ENCODE measurements at places on chromosomes 1 and 21.

DNA sequence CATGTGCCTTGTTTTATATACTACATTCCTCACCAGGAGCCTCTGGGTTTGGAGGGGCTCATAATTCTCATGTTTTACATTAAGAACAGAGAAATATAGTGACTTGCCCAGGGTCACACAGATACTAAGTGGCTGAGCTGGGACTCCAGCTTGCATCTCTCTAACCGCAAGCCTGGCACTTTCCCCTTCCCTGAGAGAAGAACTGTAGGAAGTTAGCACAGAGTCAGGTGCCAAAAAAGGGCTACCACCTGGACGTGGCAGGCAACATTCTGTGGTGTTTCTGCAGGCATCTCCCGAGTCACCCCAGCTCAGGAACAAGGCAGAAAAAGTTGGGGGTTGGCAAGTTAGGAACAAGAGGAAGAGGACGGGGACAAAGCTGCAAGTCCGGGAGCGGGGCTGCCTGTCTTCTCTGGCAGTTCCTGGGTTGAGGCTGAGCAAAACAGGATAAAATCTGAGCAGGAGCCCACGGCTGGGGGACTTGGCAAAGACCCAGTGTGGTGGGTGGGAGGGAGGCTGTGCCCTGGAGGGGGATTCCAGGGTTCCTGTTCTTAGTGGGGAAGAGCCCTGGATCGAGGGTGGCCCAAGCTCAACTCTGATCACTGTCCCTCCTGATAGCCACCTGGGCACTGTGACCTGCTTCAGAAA is 9.8 kb downstream of the PLA2G5 start:
- no peak for DNase-seq

GRCh38 chr1:184039126-184039525 is 1.6 kb upstream of the COLGALT2 start:
- no peak for DNase-seq

DNA sequence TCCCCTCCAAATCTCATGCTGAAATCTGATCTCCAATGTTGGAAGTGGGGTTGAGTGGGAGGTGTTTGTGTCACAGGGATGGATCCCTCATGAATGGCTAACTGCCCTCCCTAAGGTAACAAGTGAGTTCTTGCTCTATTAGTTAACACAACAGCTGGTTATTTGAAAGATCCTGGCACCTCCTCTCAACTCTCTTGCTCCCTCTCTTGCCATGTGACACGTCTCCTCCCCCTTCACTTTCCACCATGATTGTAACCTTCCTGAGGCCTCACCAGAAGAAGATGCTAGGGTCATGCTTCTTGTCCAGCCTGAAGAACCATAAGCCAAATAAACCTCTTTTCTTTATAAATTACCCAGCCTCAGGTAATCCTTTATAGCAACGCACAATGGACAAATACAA is 28.5 kb downstream of the DENND2C start:
- DNase-seq, result no peak

GRCh38 chr1:215360758-215361157 is 206.3 kb upstream of the KCTD3 start:
- DNase-seq, result no peak

- peak; percentile 79 for DNase-seq
These were observed 24.8 kb downstream of the TNFRSF8 start for GRCh38 chr1:12087797-12088314.

- no peak for DNase-seq
These were observed 540.4 kb downstream of the KIF26B start for GRCh38 chr1:245695211-245695610.

GRCh38 chr1:95562230-95562629 is 328.2 kb downstream of the RWDD3 start:
- DNase-seq, result no peak

DNA sequence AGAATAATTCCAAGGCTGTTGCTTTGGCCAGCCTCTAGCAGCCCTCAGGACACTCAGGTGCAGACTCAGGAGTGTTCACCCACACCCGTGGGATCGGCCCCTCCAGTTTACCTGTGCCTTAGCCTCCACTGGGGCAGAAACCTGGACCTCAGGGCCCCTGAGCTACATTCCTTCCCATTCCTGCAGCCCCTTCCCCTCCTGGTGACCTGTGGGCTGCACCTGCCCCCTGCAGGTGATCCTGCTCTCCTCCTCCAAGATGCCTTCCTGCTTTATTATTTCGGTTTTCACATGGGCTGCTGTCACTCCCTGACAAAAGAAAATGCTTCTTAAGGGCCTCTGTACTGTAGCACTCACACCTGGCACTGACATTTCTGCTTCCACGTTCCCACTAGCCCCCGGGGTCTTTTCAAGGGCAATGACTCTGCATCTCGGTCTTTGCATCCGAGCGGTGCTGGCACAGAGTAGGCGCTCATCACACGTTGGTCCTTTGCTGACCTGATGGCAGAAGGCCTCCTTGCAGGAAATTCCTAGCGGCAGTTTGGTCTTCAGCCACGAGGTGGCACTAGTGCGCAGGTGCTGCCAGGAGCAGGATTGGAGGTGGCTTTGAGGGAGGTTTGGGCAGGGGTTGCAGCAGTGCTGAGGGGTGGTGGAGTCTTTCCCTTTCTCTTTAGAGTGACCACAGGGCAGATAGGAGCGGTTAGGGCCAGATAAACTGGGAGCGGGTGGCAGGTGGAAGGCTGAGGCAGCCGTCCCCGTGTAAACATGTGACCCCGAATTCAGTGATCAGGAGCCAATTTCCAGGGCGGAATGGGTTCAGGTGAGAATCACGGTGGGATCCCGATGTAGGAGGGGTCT is 25.3 kb upstream of the ETV3 start:
- DNase-seq, result peak; percentile 85

DNA sequence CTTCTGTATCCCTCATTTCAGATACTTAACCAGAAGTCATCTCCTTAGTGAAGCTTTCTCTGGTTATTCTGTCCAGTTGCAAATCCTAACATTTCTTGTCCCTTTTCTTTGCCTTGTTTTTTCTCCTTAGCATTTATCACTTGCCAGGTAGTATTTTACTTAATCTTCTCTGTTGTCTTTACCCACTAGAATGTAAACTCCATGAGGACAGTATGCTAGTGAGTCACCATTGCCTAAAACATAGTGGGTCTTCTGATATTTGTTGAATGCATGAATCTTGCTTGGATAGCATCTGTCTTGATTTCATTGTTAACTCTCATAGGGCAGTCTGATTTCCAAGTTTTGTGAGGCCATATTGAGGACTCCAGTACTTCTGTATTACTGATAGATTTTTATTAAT is 9.6 kb downstream of the CAPZA1 start:
- no peak for DNase-seq

DNA sequence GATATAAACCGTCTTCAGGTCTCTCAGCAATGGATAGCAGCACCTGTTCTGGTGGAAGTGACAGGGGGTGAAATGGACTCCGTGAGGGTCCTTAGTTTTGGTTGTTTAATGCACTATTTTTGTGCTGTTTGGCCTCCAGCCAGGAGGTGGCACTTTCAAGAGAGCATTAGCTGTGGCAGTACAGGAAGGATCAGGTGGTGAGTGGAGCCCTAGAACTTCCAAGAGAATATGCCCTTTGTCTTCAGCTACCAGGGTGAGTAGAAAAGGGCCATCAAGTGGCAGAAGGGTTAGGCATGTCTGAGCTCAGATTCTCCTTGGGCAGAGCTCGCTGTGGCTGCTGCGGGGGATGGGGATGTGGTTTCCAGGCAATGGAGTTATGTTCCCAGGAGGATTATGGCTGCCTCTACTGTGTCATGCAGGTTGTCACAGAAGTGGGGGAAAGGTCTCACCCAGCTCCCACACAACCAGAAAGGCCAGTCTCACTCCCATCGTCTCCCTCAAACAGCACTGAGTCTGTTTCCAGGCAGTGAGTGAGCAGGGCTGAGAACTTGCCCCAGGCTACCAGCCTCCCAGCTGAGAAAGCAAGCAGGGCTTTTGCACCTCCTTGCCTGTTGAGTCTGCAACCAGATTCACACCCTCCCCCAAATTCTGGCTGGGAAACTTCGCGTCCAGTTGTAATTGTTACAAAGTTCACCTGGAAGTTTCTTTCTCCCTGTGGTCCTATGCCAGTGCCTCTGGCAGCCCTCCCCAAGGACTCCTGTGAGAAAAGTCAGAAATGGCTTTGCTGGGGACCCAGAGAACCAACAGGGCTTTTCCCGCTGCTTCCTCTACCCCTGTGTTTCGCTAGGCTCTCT is 39.1 kb upstream of the TTLL7 start:
- no peak for DNase-seq

DNA sequence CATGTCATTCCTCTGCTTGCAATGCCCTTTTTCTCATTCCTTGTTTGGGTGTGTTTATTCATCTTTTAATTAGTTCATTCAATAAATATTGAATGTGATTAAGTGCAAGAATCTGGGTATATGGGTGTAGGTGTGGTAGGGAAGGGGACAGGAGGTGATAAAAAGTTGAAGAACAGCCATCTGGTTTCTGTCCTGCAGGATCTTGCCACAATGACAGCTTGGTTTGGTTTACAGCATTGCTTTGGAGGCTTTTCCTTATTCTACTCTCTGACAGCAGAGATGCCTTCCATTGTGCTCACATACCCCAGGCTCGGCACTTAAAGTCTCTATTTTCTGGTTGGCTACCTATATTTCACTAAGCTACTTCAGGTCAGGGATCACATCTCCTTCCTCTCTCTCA is 3.0 kb upstream of the REG4 start:
- DNase-seq, result no peak

- no peak for DNase-seq
These were observed 143.9 kb downstream of the SIPA1L2 start for GRCh38 chr1:232486006-232486405.

GRCh38 chr1:106456832-106457231 is 599.6 kb upstream of the PRMT6 start:
- no peak for DNase-seq

- DNase-seq, result no peak
These were observed 40.3 kb downstream of the CFHR5 start for GRCh38 chr1:197017558-197018146.

- no peak for DNase-seq
These were observed 75.9 kb upstream of the GREM2 start for GRCh38 chr1:240687820-240688219.

DNA sequence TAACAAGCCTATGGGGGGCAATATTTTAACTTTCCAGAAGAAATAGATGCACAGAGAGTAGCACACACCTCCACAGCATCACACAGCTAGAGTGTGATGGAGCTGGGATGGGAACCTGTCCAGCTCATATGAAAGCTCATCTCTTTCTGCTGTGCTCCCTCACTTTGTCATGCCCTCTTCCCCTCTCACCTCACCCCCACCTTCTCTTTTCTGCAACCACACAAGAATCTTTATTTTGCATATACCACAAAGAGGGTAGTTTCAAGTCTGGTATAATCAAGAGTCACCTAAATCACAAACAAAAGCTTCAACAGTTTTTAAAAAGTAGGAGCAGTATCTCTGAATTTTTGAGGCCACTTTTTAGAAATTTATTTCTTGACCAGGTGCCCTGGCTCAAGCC is 22.6 kb downstream of the FOXD2 start:
- DNase-seq, result no peak

DNA sequence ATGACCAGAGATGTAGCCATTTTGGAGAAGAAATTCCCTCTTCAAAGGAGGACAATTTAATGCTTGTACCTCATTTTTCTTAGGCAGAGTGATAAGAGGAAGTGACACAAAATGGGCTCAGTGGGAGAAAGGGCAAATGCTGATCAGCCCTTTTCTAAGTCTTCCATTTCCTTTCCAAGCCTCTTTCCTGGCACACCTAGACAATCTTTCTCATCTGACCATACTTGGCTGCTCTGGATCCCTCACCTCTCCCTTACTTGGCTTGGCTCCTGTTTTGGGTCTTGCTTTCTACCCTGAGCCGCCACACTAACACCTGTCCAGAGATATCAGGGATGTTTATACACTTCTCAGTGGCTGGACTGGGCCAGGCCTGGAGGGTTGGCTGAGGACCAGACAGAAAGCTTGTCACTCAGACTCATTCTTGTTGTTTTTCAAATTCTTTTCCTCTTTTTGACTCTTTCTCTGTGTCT is 13.1 kb downstream of the TXNIP start:
- DNase-seq, result no peak

DNA sequence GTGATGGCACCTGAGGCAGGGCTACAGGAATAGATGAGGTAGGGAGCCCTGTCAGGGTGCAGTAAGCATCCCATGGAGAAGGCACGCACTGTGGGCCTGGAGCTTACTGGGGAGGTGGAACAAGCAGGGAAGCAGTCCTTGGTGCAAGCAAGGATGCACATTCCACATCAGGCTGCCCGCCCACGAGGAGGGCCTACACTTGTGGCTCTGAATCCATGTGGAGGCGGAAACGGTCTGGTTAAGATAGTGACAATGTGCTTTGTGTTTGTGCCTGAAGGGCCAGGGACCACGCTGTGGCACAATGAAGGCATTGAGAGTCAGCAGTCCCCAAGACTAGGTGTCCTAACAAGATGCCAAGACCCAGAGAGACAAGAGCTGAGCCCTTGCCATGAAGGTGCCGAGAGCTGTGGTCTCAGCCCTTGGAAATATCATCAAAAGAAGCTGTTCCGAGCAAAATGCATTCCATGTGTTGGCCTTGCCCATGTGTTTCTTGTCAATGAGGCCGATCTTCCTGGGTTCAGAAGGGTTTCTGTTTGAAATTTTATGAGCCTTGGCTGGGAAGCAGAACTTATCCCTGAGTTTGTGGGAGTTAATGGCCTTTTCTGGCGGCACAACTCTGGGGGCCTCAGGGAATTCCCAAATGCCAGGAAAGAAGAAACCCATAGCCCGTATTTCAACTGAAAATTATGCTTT is 111.9 kb downstream of the NGF start:
- DNase-seq, result no peak
